Fibroblast of mammary gland (primary cell): ENCODE measurements at places on chromosomes 2 and 18.
A peak's percentile ranks its signal among the peaks of the same experiment; 100 is the strongest.

DNA sequence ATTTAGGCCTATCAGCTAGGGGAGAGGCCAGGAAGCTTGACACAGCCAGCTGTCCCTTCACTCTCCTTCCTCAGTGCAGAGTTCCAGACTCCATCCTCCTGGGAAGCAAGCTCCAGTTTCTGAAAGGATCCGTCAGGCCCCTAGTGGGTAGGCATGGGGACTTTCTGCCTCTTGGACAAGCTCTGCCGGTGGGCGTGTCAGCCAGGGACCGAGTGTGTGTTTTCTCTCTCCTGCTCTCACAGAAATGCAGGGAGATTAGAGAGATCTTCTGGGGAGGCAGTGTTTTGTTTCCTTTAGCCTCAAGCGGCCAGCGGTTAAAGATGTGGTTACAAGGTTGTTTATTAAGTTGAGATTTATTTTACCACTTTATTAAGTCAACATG, 29.9 kb upstream of the OTOS start:
- DNase-seq = no peak

- DNase-seq = no peak
These were observed 42.6 kb downstream of the SESTD1 start for GRCh38 chr2:179222076-179222475.

- DNase-seq = no peak
These were observed 72.0 kb upstream of the EPAS1 start for GRCh38 chr2:46225150-46225625.

DNA sequence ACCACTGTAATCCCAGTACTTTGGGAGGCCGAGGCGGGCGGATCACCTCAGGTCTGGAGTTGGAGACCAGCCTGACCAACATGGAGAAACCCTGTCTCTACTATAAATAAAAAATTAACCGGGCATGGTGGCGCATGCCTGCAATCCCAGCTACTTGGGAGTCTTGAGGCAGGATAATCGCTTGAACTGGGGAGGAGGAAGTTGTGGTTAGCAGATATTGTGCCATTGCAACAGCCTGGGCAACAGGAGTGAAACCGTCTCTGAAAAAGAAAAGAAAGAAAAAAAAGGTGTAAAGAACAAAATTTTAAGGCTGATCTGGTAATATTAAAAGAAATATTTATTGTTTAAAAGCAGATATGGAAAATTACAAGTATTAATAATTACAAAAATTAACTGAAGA, 29.7 kb downstream of the ZNF804A start:
- no peak for DNase-seq

- DNase-seq = no peak
These were observed at the start of gene MGAT4A for GRCh38 chr2:98731041-98731893. TSS of gene MGAT4A (minus strand) at chr2:98731132. CDS start at chr2:98726332, 4,800 bp downstream.

- DNase-seq = peak; percentile 25
These were observed 916 bp upstream of the OSBPL1A start for GRCh38 chr18:24398540-24398939.

DNA sequence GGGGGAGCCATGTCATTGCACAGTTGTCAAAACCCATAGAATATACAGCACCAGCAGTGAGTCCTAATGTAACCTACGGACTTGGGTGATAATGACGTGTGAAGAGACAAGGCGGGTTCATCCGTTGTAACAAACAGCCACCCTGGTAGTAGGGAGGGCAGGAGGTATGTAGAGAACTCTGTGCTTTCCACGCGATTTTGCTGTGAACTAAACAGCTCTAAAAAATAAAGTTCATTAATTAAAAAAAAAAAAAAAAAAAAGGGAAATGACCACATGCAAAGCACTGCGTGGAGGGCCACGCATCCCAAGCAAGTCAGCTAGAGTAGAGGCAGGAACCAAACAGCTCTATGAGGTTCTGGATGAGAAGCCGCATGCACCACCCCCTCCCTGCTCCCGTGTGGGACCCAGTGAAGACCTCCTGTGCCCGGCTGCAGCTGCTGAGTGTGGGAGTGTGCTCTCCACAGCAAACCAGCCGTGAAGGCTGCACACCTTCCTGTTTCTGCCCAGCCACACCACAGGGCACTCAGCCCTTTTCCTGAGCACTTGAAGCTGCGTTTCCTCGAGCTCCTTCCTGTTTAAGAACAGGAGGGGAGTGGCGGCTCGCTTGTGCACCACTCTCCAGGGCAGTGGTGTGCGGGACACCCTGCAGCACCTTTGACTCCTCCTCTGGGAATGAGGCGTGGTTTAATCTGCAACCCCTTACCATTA, 65.6 kb downstream of the ODC1 start:
- no peak for DNase-seq

- DNase-seq = no peak
These were observed 26.1 kb downstream of the DIPK1C start for GRCh38 chr18:74430806-74431571.

DNA sequence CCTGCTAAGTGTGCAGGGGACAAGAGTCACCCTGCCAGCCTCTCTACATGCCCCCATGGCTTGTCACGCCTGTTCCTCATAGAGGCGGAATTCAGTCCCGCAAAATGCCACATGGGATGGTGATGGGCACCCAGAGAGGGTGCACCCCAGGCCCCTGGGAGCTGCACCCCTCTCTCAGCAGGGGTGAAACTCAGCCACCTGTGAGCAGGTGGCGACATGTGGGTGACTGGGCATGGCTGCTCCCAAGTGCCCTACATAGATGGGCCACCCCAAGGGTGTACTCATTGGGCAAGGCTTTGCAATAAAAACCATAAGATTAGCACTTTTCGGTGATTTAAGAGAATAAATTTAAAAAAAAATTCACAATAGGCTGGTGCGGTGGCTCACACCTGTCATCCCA, 6.3 kb downstream of the HS6ST1 start:
- DNase-seq = no peak

DNA sequence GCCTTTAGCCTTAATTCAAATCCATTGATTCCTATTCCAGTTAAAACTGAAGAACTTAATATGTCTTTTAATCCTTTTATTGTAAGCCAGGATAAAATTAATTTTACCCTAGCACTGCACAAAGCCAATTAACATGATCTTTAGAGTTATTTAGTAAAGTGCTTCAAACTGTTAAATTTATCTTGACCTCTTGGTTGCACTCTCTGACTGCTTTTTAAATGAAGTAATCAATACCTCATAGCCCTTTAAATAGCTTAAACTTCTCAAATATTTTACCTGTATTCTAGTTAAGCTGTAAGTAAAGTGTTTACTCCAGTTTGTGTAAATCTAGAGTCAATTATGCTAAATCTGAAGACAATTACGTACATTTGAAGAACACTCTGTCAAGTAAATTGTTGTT, 221.0 kb downstream of the WDR7 start:
- DNase-seq = no peak

- no peak for DNase-seq
These were observed 135.7 kb downstream of the GRB14 start for GRCh38 chr2:164485541-164485940.

GRCh38 chr2:189533288-189534035, 47.1 kb downstream of the SLC40A1 start:
- no peak for DNase-seq

DNA sequence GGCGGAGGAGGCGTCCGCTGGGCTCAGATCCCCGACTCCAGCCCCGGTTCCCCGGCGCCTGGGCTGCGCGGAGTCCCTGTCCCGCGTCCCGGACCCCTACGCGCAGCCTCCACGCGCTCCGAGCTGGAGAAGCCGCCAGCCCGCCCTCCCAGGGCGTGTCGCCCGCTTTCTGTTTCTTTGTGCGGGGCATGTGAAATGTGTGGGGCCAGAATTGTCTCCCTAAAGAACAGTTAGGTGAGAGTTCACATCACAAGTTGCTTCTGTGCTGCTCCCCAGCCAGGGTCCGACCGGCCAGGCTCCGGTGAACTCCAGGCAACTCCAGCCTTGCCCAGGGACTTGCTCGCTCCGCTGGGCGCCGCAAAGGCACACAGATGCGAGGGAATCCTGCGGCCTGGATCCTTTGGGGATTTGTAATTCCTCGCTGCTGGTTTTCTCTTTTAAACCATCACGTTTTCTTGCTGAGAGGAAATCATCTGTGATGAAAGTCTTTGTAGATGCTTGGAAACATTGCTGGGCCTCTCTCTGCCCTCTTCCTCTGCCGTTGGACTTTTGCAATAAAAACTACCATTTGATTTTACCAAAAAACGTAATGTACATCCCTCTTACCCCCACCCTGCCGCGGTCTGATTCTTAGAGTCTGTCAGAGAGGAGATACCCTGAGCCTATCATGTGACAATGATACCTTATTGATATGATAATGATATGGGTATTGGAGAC, 631 bp downstream of the GYPC start:
- DNase-seq = peak; percentile 39

GRCh38 chr18:47748093-47748796, 182.2 kb downstream of the SMAD2 start:
- DNase-seq = no peak

- DNase-seq = no peak
These were observed 460 bp upstream of the LRRFIP1 start for GRCh38 chr2:237626813-237627440.

- no peak for DNase-seq
These were observed 221.5 kb upstream of the CDH2 start for GRCh38 chr18:28398471-28398870.

GRCh38 chr18:36633961-36634412, 194.8 kb downstream of the TPGS2 start:
- DNase-seq = no peak

- DNase-seq = peak; percentile 88
These were observed 117.6 kb downstream of the CAMKMT start for GRCh38 chr2:44479127-44479887.

- DNase-seq = peak; percentile 86
These were observed 10.8 kb downstream of the IWS1 start for GRCh38 chr2:127515383-127515915.

DNA sequence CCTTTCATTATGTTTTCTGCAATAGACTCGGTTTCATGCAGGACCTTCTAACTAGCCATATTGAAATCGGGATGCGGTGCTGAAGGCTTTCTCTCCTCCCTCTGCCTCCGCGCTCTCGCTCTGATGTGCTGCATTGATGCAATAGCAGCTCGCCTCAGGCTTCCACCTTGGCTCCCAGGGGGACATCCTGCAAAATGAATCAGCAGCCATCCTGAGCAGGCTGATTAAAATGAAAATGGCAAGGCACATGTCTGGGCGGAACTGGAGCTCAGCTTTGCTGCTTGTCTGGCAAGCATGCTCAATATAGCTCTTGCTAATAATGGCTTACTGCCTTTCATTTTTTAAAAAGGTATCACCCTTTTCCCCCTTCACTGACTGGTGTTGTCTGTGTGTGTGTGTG, 806 bp upstream of the MYT1L start:
- no peak for DNase-seq

DNA sequence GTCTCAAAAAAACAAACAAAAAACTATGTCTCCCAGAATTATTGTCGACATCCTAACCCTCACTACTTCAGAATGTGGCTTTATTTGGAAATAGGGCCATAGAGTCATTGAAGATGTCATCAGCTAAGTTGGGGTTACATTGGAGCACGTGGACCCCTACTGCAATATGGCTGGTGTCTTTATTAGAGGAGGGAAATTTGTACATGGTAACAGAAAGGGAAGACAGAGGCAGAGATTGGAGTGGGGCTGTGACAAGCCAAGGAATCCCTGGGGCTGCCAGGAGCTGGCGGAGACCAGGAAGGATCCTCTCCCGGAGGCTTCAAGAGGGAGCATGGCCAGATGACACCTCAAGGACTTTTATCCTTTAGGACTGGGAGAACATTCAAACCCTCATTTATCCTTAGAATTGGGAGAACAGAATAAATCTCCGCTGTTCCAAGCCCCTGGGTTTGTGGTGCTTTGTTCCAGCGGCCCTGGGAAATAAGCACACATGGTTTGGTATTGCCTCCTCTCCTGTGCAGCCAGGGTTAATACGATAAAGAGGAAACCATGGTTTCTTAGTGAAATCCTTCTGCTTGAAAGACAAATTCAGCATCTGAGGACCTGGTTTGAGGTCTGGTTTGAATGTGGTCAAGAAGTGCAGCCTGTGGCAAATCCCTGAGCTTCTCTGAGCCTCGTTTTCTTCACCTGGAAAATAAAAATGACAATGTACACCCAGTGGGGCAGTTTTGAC, 184.7 kb downstream of the MYCN start:
- DNase-seq = no peak

DNA sequence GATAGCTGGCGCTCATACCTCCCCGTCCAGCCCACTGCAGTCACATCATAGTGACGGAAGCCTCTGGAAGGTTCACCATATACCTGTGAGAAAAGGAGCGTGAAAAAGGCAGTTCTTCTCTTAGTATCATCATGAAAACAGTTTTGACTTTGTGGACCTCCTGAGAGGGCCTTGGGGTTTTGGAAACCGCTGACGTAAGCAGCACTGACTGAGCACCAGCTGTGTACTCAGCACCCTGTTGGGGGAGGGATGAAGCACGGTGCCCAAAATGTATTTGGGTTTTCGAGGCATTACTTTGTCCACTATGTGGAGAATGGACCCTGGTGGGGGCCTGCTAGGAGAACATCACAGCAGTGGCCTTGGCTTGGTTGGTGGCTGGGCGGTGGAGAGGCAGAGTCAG, 5.4 kb downstream of the SCLY start:
- DNase-seq = no peak

DNA sequence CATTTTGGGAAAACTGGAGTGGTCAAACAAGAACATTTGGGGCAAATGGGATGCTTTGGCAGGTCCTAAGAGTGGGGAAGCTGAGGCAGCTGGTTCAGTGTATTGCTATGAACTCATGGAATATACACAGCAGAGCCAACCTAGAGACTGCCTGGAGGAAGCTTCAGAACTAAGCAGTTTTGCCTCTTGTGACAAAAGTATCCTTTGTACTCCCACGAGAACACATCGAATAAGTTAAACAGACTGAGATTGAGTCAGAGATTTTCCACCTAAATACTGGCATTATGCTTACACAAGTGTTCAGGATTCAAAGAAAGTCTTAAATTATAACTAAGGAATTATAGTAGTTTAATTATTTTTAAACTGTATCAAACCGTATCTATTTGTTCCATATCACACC, 5.2 kb upstream of the ARMC9 start:
- no peak for DNase-seq

DNA sequence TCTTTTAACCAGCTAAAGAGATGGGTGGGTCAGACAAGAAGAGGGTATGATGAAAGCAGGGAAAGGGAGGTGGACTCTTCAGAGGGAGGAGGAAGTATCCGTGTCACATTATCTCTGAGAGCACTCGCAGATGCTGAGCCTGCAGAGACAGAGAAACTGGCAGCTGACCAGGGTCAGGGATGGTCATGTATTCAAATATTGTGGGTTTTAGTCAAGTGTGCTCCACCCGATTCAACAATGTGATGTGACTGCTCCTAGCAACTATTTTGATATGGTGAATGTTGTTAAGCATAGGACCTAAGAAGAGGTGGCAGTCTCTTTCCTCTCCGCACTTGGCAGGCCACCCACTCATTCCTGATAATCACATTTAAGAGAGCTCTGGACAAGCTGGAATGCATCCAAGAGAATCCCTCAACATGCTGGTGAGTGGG, 1.3 kb upstream of the CLIP4 start:
- peak; percentile 70 for DNase-seq

DNA sequence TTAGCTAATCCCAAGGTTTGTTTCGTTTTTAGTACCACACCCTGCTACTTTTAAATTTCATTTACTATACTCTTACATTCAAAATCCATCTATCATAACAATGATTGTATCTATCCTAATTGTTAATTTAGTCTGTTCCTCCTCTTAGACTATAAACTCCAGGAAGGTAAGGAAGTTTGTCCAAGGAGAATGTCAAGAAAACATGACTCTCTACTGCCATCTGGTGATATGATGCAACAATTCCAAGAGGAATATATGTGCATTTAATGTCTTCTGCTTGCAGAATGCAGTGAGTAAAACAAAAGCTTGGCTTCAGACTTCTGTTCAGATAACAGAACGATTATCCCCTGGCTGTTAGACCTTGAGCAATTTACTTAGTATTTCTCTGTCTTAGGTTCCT, 1267.1 kb downstream of the LRP1B start:
- peak; percentile 77 for DNase-seq
